NCI-H1105 treated with DMSO at 0.1 percent for 48 hours (cell line): ENCODE measurements at places on chromosomes 3 and 15.

DNA sequence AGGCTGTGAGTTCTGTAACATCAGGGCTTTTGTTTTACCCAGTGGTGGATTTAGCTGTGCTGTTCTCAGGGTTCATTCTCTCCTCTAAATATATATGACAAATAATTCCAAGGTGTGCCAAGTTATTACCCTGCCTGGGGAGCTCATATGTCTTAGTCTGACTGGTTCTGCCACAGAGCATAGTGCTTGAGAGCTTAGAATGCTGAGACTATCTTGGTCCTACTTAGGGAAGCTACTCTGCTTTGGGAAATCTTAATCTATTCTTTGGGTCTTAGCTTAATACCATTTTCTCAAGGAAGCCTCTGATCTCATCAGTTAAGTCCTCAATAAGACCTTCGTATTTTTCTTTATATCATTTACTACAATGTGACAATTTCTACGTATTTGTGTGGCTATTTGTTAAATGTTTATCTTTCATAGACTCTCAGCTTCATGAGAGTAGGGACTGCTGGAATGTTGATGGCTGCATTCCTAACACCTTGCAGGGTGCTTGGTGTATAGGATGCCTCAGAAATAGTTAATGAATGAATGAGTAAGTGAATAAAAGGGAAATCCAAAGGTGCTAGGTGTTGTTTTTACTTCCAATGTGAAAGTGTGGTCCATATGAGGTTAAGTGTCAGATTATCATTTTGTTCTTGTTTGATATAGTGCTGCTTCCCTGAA, 1.8 kb downstream of the OTOL1 start:
- no peak for DNase-seq

DNA sequence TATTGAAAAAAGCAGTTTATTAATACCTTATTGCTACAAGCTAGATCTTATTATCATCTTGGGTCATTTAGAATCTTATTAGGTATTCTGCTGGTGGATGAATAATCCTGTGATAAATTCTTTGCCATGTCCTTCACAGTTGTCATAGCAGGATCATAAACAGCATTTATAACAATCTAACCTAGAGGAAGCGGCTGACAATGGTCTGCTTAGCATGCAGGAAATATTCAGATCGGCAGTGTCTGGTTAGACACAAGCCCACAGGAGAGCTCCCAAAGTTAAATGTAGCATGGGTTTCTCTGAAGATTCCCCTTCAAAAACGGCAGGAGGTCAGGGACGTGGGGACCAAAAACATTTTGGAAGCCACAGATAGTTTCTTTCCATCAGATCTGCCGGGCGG, 179.3 kb downstream of the FOXB1 start:
- no peak for DNase-seq

DNA sequence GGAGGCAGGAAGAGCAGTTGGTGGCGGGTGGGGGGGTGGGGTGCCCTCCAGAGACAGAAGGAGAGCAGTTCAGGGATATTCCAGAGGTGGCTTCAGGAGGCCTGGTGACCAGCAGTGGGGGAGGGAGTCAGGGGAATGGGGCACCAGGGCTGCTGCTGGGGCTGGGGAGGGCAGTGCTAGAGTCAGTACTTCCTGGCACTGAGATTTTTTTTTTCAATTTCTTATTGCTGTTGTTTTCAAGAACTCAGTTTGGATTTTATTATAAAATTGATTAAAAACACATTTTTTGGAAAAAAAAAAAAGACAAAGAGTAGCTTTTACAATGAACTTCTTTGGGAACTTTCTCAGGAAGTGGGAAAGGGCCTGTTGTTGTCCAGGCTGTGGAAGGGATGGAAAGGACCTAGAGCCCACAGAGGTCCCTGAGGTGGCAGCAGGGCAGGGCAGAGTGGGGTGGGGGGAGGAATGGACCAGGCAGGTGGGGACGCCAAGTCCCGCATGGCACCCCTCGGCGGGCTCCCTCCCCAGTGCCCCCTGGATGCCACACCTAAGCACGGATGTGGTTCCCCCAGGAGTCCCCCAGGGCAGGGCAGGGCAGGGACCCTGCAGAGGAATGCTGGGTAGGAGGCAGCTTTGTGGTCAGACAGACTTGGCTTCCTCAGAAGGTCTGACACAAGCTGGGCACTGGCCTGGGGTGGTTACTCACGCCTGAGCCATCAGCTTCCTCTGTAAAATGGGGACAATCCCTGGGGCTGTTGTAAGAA, 8.5 kb upstream of the ANPEP start:
- no peak for DNase-seq

DNA sequence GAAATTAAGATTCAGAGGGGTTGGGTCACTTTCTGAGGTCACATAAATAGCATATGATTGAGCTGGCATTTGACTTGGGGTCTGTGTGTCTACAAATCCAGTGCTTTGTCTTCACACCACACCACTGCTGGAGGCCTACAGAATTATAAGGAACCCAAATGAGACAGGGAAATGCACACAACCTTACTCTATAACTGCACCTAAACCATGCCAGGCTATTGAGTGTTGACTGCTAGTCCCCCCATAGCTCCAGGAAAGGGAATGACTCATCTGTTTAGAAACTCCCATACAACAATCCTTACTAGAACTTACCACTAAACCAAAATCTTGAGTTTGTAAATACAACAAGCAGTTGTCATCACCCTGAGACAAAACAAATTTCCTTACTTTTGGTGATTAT, 16.9 kb upstream of the TSC22D2 start:
- no peak for DNase-seq

DNA sequence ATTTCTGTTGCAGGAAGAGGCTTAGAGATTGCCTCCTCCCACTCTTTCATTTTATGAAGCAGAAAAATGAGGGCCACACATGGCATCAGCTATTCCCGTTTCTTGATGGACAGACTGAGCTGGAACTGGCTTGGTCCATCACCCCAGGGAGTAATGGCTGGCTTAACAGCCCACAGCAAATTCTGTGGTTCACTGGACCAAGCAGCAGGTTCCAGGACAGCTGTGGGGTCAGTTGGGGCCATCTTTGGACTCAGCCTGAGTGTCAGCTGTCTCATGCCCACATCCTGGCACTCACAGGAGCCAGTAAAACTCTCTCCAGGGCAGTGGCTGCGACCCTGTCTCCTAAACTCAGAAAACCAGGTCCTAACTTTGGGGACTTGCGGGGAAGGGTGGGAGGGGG, 36.5 kb downstream of the ZDHHC19 start:
- no peak for DNase-seq

DNA sequence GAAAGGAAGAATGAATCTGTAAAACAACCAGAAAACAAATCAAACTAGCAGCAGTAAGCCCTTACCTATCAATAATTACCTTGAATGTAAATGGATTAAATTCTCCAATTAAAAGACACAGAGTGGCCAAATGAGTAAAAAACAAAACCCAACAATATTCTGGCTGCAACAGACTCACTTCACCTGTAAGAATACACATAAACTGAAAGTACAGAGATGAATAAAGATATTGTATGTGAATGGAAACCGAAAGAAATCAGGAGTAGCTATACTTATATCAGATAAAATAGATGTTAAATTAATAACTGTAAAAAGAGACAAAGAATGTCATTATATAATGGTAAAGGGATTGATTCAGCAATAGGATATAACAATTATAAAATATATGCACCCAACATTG, 514.5 kb upstream of the DPPA4 start:
- no peak for DNase-seq

DNA sequence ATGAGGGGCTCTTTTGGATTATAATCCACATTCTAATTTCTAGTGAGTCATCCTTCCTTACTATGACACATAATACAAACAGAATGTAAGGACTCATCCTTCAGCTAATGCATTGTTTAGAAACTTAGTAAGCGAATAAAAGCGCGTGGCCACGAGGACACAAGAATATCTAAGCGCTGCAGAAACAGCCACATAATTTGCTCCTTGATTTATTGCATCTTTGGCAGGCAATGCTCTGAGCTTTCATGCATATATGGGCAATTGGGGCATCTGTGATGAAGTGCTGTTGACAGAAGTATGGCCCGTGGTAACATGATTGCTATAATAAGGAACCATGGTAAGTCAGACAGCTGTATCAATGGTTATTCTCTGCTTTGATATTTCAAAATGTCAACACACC, 191.3 kb upstream of the ZNF385D start:
- DNase-seq: peak; percentile 37

DNA sequence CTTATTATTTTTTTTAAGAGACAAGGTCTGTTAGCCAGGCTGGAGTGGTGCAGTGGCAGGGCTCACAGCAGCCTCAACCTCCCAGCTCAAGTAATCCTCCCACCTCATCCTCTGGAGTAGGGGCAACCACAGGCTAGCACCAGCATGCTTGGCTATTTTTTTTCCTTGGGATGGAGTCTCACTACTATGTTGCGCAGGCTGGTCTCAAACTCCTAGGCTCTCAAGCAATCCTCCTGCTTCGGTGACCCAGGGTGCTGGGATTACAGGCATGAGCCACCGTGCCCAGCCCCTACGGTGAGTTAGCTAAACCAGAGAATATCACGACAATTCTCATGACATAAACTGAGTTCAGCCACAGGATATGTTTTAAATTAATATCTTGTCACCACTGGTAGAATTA, 2.0 kb downstream of the DCUN1D1 start:
- no peak for DNase-seq

GRCh38 chr3:152508705-152509104, 240.0 kb downstream of the MBNL1 start:
- DNase-seq: peak; percentile 27

GRCh38 chr3:136624894-136625815, 127.0 kb downstream of the STAG1 start:
- no peak for DNase-seq

DNA sequence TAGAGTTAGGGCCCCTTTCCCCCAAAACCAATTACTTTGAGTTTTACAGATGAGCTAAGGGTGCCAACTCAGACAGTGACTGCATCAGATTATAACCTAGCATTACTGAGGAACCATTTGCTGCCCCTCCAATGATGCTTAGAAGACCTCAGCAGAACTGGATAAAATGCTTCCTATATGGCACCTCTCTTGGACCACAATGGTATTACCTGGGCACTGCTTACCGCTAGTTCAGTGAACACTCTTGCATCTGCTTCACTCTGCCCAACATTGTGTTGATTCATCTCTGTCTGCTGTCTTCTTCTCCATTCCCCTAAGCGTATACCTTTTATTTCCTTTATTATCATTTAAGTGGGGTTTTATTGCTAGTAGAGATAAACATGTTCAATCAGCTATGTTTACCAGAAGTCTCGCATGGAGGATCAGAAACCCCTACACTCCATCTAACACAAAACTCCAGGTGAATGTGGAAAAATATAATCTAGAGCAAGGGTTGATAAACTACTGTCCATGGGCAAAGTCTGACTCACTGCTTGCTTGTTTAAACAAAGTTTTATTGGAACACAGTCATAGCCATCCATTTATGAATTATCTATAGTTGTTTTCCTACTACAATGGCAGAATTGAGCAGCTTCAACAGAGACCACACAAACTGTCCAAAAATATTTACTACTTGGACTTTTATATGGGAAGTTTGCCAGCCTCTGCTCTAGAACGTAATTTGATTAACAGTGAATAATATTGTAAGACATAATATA, 100.2 kb upstream of the PTX3 start:
- DNase-seq: no peak

- DNase-seq: no peak
Observed at GRCh38 chr3:157786211-157786610, 283.0 kb upstream of the VEPH1 start.

DNA sequence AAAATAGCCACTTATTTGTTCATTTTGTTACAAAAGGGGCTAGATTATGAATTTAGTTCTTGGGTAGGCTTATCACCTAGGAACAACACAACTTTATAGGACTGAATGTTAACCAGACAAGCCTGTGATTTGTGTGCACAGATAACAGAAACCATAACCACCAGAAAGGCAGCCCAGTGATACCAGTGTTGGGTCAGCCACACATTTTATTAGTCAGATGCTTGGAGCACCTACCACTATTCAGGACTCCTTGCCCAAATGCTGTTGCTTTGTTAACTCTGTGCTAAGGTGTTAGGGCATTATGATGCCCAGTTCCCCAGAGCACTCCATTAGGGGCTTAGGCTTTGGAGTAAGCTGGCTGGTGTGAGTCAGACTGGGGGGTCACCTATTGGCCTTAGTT, 22.5 kb downstream of the PLCL2 start:
- DNase-seq: no peak

DNA sequence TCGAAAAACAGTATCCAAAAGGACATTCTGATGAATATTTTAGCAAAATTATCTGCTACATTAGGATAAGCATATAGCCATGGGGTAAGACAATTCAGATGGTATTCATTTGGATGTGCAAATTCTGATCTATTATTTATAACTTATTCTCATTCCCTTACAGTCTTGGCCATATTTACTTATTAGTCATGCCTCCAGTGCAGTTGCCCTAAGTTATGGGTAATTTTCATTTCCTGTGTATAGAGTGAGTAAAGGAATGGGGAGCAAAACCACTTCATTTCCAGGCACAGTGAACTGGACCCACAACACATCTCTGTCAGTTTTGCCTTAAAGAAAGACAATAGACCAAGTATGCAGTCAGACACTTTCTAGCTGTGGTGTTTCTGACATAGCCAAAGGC, 134.3 kb downstream of the POLQ start:
- DNase-seq: no peak

GRCh38 chr3:20310629-20311028, 124.6 kb upstream of the SGO1 start:
- no peak for DNase-seq

DNA sequence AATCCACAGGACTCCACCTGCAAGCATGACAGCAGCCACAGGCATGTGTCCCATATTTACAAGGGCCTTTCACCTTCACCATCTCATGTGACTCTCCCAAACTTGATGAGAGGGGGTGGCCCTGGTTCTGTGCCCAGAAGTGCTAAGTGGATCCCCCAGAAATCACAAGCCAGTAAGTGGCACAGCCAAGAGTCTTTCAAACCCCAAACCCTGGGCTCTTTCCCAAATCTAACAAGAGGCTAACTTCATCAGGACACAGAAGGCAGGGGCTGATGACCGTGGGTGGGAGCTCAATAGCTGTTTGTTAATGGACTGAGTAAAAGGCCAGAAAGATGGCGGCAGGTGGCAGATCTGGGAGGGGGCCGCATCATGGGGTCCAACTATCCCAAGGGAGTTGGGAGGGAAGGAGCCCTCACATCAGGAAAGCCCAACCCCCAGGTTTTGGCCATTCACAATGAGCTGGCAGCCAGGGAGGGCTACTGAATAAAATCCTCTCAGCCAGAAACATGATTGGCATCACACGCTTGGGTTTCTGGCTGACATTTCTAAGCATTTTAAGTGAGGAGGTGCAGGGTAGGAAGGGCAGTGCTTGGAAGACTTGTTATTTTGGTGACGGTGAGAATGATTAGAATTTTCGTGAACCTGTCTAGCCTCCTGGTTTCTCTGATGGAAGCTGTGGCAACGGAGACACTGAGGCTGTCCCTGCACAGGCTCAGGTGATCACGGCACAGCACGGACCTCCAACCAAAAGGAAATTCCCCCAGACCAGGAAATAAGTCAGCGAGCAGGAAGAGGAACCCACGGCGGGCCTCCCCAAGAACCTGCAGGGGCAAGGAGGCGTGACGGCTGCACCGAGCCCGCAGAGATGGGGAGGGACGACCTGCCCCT, 109.3 kb downstream of the OXNAD1 start:
- no peak for DNase-seq

- peak; percentile 62 for DNase-seq
Observed at GRCh38 chr15:48861813-48862431, 16.0 kb upstream of the EID1 start.
